SIG-M5 (cell line): ENCODE measurements at places on chromosomes 6 and 20.

DNA sequence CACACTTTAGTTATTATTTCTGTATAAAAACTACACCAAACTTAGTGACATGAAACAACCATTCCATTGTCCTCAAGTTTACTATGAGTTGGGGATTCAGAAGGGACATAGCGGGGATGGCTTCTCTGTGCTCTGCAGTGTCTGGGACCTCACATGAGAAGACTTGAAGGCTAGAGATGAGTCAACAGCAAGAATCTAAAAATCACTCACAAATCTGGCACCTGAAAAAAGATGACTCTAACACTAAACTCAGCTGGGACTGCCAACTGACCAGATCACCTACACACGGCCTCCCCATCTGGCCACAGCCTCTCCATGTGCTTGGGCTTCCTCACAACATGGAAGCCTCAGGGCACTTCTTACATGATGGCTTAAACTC is 63.0 kb upstream of the EYA2 start:
- no peak for DNase-seq

GRCh38 chr6:116883005-116883404 is 6.0 kb downstream of the RFX6 start:
- DNase-seq, result no peak

DNA sequence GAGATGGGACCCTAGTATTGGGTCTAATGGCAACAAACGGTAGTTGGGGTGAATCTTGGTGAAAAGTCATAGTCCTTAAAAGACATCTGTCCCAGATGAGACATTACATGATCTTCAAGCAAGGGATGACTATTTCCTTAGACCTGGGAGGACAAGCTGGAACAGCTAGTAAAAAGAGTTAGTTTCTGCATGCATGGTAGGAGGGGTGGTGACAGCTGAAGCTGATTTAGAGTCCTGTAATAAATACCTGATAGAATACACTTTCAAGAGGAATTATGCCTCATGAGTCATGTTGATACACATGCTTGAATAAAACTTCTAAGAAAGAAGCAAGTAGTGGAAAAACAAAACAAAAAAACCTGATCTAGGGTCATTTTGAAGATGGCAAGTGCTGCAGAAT is 247.4 kb downstream of the CD109 start:
- DNase-seq, result no peak

- no peak for DNase-seq
These were observed 5.8 kb upstream of the PACSIN1 start for GRCh38 chr6:34459899-34460593.
